ENCODE measurements at places on chromosomes 5 and 9. TPM values are rescaled to one million over a fixed set of nuclear protein-coding genes. Genes with fewer than 3 reads are reported as not detected.

Gene BTNL8
- 65.3 TPM for polyA plus RNA-seq

Gene PCDHGB1
- polyA plus RNA-seq: not detected

Gene OR1Q1
- not detected for polyA plus RNA-seq

Gene SH3RF2
- polyA plus RNA-seq: 25.0 TPM

Gene PCDHGA8
- polyA plus RNA-seq: 0.10 TPM

Gene IRX4
- 0.03 TPM for polyA plus RNA-seq

Gene WHRN
- 2.7 TPM for polyA plus RNA-seq

Gene DRD1
- not detected for polyA plus RNA-seq

Gene IFNA21
- polyA plus RNA-seq: not detected

Gene SLC44A1
- polyA plus RNA-seq: 7.8 TPM

GRCh38 chr5:116532762-116533525, 41.7 kb downstream of the SEMA6A start:
- DNase-seq: no peak

GRCh38 chr9:35526087-35526801, 36.3 kb downstream of the RUSC2 start:
- peak; percentile 49 for DNase-seq

- peak; percentile 8 for DNase-seq
Observed at GRCh38 chr5:115599502-115599901, 2.8 kb downstream of the TICAM2 start.

GRCh38 chr5:149834246-149834855, 104.2 kb downstream of the PPARGC1B start:
- DNase-seq: peak; percentile 75

DNA sequence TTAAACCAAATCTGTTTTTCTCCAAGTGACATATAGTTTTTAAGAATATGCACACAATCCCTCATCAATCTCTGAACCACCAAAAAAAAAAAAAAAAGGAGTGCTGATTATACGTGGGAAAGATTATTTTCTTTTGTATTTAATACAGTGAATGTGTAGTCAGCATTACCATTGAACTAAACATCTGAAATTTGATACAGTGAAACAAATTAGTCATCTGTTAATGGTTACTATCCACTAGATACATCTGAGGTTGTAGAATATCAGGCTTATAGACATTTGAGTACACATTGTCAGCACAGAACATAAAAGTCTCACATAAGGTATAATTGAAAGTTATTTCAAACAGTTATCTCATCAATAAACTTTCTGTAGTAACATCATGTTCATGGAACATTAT, 87.0 kb downstream of the SLF1 start:
- DNase-seq: no peak

DNA sequence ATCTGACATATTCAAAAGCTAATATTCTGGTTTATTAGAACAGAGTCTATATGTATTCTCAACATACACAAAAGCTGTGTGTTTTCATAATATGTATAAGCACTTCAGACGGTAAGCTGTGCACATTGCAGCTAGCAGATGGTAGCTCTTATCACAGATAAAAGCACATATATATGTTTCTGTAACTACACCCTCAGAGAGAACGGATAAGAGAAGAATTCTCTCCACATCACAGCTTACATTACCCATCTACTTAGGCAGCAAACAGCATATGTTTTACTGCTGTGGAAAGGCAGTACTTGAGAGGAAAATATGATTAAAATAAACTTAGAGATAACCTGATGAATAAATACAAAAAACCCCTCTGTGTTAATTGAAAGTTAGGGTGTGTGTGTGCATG, 450.9 kb upstream of the ZNF608 start:
- no peak for DNase-seq

DNA sequence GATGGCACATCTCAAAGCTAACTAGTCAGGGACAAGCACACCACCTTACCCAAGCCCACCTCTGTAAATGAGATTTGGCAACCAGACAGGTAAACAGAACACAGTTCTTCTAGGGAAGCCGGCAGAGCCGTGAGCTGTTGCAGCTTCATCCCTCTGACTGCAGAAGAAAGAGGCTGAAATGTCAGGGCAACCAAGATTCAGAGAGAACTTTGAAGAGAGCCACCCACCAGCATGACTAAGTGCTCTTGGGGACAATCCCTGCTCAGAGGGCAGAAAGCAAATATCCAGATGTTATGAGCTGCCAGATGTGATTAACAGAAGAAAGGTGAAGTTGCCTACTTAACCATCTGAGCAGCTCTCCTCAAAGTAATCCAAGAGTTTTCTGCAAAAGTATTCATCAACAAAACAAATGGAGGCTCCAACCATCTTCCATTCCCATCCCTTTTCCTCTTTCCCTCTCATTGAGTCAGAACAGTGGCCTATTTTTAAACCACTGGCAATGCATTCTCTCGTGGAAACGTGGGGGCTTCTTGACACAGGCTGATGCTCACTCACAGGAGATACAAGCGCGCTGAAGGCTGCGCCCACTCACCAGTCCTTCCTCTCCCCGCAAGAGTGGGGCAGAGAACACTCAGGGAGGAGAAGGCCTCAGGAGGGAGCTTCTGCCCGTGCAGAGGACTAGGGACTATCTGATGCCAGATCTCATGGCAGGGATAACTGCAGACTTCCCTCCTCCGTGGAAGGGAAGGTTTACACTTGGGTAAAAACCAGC, 57.1 kb downstream of the SLIT3 start:
- DNase-seq: no peak

- DNase-seq: no peak
Observed at GRCh38 chr5:43268188-43268820, 44.9 kb downstream of the HMGCS1 start.

GRCh38 chr5:133365738-133366137, 246.6 kb downstream of the FSTL4 start:
- no peak for DNase-seq

DNA sequence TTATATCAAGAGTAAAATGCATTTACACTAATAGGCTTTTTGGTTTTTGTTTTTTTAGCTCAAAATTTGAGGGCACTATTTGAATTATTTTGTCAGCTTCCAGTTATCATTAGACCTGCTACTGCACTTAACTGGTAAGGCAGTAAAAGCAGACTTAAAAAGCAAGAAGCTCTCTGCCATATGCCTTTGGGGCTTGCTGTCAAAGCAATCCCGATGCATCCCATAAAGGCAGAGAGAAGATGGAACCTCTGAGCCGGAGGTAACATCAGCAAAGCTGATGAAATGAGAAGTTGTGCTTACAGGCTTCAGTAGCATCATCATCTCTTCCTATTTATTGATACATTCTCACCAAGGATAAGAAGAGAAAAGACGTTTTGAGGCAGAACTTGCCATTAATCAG, 1414.3 kb upstream of the CDH6 start:
- no peak for DNase-seq

DNA sequence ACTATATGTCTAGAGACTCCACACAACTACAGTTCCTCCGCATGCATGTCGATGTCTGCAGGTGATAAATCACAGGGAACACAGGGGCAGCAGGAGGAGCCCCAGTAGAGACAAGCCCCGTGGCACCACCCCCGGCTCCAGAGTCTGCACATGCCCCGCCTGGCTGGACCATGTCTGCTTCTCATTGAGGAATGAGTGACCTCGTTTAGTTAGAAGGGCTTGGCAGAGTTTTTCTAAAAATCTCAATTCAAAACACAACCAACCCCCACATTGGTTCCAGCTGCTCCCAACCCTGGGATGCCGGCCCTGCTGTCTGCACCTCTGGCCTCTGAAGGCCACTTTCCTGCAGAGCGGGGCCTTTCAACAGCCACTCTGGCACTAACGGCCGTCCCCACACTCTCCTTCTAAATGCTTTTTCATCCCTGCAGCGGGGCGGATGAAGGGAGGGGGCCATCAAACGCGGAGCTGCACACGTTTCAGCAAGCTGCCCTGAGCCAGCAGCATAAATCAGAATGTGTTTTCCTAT, 106.3 kb downstream of the ROR2 start:
- DNase-seq: no peak

- peak; percentile 82 for DNase-seq
Observed at GRCh38 chr9:82606492-82607382, 456.2 kb downstream of the RASEF start.

All from small intestine (tissue), 16 donors.